ENCODE measurements at places on chromosomes 7 and 10.

GRCh38 chr7:91427051-91427450 lies 162.8 kb downstream of the FZD1 start:
- DNase-seq, result no peak

GRCh38 chr10:124565565-124566221 lies 104.1 kb downstream of the LHPP start:
- DNase-seq, result peak; percentile 14

- no peak for DNase-seq
These were observed 57.0 kb downstream of the BRAF start for GRCh38 chr7:140867467-140868462.

- DNase-seq, result no peak
These were observed 89.4 kb upstream of the GPR26 start for GRCh38 chr10:123576706-123577105.

GRCh38 chr10:131514454-131514853 lies 202.9 kb upstream of the TCERG1L start:
- DNase-seq, result peak; percentile 2

Measured in cardiac fibroblast (primary cell).